ENCODE measurements at places on chromosomes 4 and X.

- DNase-seq, result no peak
These were observed 37.8 kb downstream of the UCHL1 start for GRCh38 chr4:41294445-41295062.

DNA sequence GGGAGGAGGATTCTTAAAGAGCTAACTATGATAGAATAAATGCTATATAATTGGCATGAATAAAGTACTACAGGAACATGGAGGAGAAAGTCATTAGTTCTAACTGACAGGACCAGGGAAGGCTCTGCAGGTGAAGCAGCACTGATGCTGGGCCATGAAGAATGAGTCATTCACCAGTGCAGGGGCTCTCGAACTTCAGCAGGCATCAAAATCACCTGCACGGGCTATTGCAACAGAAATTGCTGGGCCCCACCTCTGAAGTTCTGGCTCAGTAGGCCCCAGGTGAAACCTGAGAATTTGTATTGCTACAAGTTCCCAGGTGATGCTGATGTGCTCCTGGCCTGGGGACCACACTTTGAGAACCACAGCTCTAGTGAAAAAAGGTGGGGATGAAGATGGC is 33.7 kb downstream of the TMEM150C start:
- no peak for DNase-seq

DNA sequence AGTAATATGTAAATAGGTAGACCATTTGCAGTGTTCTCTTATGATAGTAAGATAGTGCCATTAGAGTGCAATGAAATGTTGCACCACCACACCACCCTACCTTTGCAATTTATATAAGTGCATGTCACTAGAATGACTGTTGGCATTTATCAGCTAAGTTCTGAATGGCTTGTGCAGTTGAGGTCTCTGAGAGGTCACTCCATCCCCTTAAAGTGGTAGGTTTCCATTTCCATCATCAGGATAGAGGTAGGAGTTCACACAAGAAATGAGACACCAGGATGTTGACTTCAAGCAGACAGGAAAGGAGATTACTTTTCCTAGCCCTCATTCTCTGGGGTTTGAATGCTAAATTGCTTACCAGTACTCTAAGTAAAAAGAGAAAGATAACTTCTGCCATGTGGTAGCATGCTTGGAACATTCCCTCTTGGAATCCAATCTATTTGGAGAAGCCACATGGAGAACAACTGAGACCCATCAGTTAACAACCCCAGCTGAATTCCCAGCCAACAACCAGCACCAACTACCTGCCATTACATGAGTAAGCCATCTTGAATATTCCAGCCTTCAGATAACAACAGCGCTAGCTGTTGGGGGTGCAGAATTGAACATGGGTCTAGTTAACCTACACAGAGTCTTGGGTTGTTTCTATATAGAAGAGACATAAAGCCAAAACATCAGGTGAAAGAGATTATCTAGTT is 6.7 kb upstream of the LRBA start:
- no peak for DNase-seq

DNA sequence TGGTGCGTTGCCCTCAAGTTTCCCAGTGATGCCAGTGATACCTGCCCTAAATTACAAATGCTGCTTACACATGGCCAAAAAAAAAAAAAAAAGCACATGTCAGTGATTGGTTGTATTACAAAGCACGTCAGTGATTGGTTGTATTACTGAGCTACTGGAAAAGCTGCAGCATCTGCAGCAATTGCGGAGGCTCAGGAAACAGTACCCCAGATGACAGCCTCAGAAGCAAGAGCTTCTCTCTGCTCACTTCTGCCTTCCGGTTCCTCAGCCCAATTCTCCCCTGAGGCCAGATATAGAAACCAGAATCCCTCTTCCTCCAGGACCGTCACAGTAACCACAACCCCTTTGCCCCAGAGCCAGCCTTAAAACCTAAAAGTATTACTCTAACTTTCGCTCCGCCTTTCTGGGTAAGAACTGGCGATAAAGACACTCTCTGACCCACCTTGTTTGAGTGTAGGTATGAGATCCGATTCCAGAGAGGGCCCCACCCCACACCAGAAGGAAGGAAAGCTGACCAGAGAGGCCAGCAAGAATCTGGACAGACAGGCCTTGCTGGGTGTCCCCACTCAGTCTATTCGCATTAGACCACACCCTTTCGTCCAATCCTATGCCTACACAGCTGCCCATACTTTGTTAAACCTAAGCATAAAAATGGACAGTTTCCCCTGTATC is 85.0 kb upstream of the SORBS2 start:
- no peak for DNase-seq

DNA sequence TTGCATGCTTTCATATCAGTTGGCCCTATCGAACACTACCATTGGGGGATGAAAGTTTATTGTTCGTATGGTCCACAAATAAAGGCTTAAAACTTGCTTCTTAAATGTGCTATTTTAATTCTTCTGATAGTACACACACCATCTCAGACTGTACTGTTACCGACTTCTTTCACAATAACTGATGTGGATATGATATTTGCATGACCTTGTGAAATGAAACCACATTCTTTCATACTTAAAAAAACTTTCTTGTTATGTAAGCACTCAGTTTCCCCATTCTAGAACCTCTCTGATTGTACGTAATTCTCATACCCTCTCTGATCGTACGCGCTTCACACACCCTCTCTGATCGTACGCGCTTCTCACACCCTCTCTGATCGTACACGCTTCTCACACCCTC is 12.0 kb upstream of the WDR19 start:
- no peak for DNase-seq
